ENCODE measurements at places on chromosomes 11 and 22. TPM values are rescaled to one million over a fixed set of nuclear protein-coding genes. Genes with fewer than 3 reads are reported as not detected.

The AP1B1 gene
- total RNA-seq = 71.9 TPM

GRCh38 chr11:127376301-127376700 lies 375.7 kb upstream of the KIRREL3 start:
- no peak for DNase-seq
- no peaks in the 10 kb centered on the region for H3K36me3 ChIP-seq
- no peaks in the 10 kb centered on the region for H3K27me3 ChIP-seq
- no peaks in the 10 kb centered on the region for H3K4me1 ChIP-seq
- no peak overlapping the region for H3K4me3 ChIP-seq
- H3K27ac ChIP-seq = no peak overlapping the region

DNA sequence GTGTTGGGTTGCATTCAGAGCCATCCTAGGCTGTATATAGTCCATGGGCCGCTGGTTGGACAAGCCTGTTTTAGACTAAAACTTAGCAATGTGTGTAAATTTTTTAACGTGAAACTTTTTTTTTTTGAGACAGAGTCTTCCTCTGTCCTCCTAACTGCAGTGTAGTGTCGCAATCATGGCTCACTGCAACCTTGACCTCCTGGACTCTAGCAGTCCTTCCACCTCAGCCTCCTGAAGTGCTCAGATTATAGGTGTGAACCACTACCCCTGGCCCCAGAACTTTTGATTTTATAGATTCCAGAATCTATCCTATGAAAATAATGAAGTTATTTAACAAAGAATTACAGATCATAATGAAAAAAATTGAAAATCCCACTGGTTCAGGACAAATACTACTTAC lies 29.9 kb upstream of the PANX2 start:
- no peak overlapping the region for H3K4me3 ChIP-seq
- no peaks in the 10 kb centered on the region for H3K27me3 ChIP-seq
- no peaks in the 10 kb centered on the region for H3K4me1 ChIP-seq

- H3K36me3 ChIP-seq = no peaks in the 10 kb centered on the region
- H3K27ac ChIP-seq = no peak overlapping the region
- no peaks in the 10 kb centered on the region for H3K27me3 ChIP-seq
- H3K4me1 ChIP-seq = no peaks in the 10 kb centered on the region
- no peak overlapping the region for H3K4me3 ChIP-seq
Measured at GRCh38 chr11:61266602-61267001, 25.6 kb downstream of the PGA5 start.

DNA sequence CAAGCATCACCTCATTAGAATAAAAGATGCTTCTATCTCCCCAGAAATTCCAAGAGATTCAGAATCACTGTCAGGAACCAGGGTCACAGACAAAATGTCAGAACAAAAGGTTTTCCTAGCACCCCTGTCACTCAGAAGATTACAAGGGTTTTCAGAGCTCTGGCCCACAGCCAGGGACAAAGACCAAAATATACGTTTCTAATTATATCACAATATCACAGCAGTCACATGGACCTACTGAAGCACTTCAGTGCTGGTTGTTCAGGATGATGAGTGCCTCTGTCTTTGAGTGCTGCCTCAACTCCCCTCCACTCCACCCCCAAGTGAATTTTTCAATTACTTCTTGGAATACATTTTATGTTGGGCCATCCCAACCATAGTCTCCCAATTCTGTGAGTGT lies 21.9 kb upstream of the RTL6 start:
- no peaks in the 10 kb centered on the region for H3K4me1 ChIP-seq
- H3K36me3 ChIP-seq = no peaks in the 10 kb centered on the region
- no peak overlapping the region for H3K27ac ChIP-seq
- H3K4me3 ChIP-seq = no peak overlapping the region
- DNase-seq = no peak

- no peak overlapping the region for H3K27ac ChIP-seq
- no peaks in the 10 kb centered on the region for H3K27me3 ChIP-seq
- no peak overlapping the region for H3K4me3 ChIP-seq
- H3K4me1 ChIP-seq = no peaks in the 10 kb centered on the region
- no peak for DNase-seq
Measured at GRCh38 chr22:20582520-20583361, 75.3 kb downstream of the MED15 start.

DNA sequence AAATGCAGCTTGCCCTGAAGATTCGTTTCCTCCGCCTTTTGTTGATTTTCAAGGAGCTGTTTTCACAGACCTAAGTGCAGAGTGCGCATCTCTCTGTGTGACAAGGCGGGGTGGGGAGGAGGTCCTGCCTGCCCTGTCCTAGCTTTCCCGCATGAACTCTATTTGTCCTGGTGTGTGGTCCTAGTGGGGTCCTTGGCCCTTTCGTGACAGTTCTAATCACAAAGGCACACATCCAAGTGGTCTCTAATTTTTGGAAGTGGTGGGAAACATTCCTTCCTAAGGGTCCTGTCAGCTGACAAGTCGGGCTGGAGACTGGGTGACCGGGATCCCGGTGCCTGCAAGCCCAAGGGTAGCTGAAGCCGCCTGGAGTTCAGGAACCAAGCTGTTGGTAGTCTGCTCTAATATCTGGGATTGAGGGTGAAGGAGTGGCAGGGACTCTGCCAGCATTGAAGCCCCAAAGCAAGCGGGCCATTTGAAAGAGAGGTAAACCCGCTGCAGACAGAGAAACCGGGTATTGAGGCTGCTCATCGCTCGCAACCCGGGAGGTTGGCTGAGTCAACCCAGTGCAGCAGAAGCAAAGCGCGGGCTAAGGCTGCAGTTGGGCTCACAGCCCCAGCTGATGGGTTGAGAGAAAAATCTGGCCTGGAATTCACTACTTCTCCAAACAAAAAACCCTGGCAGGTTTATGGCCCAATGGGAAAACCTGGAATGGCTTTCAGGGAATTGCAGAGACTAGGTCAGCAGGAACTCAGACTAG lies 28.1 kb upstream of the FBXO3 start:
- no peak overlapping the region for H3K4me3 ChIP-seq
- H3K27ac ChIP-seq = no peak overlapping the region
- peak; percentile 82 for DNase-seq
- H3K27me3 ChIP-seq = no peaks in the 10 kb centered on the region

Data from aorta (tissue), 5 donors.